ENCODE measurements at places on chromosomes 16 and 17.

DNA sequence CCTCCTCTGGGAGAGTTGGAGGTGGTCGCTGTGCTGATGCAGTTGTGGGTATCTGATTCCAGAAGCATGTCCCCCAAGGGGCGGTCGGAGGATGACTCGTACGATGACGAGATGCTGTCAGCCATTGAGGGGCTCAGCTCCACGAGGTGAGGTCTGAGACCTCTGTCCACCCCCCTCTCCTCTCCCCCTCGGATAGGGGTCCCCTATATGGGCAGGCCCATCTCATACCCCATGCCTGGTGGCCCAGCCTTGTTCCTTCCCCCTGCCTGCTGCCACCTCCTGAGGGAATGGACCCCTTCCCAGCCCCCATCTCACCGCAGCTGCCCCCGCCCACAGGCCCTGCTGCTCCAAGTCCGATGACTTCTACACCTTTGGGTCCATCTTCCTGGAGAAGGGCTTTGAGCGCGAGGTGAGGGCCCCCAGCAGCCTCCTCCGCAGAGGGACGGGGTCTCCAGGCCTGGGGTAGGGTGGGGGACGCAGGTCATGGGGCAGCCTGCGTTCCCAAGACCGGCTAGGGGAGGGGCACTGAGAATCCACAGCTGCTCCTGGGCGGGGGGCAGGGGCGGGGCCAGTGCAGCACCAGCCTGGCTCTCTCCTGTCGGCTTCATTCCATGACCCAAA is 39.2 kb downstream of the ADCY7 start:
- DNase-seq, result no peak

DNA sequence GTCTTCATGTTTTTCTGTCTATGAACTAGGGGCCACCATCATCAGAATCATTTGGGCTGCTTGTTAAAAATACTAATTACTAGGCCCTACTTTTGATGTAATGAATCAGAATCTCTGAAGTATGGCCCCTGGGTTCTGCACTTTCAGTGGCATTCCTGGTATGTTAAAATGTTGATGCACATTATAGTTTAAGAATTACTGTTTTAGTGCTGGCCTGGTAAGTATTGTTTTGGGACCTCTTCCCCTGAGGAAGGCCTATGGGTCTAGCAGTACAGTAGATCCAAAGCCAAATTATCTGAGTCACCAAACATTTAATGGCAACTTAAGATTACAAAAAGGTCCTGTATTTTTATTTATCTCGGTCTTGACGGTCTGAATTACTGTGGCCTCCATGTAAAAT is 58.8 kb downstream of the AP2B1 start:
- DNase-seq, result no peak

DNA sequence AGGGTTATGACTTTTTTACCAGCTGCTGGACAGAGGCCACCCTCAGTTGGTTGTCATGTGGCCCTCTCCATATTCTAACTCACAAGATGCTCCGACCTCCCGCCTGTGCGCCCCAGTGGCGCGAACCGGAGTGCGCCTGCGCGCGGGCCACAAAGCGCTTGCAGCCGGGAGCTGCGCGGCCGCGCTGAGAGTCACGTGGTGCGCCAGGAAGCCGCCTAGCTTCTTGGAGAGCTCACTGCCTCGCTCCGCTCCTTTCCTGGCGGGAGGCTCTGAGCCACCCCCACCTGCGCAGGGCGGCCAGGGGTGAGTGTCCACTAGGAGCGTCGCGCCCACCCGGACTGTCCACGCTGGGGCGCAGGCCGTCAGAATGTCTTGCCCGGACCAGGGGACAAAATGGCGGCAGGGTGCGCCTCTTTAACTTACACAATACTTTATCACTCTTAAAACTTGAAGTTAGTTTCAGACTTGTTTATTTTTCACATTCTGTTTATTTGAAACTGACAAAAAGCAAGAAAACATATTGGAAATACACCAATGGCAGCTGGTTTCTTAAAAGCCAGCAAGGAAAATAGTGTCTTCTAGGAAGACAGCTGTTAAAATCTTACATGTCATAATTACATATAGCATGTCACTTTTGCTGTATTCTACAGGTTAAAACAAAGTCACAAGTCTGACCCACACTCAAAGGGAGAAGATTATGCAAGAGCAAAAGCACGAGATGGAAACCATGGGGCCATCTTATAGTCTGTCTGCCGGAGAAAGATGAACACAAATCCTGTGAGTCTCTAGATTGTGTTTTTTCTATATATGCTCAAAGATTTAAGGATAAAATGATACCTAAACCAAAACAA is 357.9 kb downstream of the CNTNAP4 start:
- DNase-seq, result no peak

GRCh38 chr17:7748076-7748775 is 30.7 kb downstream of the DNAH2 start:
- DNase-seq, result no peak

DNA sequence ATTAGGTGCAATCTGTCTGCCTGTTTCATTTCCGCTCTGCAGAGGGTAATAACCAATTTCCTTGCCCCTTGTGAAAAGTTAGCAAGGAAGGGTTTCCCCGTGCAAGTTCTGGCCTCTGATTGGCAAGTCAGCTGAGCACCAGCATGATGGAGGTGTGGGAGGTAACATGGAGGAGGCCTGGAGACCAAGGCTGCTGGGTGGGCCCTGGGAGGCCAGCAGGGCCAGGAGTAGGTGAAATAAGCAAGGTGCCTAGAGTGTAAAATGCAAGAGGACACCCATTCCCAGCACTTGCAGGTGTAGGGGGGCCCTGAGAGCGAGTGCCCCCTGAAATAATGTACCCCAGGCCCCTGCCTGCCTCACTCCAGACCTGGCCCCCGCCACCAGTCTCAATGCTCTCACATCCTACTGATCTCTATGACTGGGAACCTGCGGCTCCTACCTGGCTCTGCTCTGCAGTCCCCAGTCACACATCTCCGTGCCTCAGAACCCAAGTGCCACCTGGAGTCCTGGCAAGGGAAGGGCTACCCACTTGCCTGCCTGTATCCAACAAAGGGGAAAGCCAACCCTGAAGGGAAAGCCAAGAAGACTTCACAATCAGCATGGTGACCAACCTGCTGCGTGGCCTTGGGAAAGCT is 116.2 kb downstream of the C16orf78 start:
- no peak for DNase-seq

GRCh38 chr17:49297141-49297540 is 64.9 kb downstream of the ZNF652 start:
- DNase-seq, result no peak

GRCh38 chr17:60724647-60725046 is 47.0 kb downstream of the BCAS3 start:
- no peak for DNase-seq

- no peak for DNase-seq
Measured at GRCh38 chr16:79599837-79600637, 500 bp downstream of the MAF start.

GRCh38 chr17:78423961-78424675 is 45.7 kb downstream of the PGS1 start:
- DNase-seq, result no peak

DNA sequence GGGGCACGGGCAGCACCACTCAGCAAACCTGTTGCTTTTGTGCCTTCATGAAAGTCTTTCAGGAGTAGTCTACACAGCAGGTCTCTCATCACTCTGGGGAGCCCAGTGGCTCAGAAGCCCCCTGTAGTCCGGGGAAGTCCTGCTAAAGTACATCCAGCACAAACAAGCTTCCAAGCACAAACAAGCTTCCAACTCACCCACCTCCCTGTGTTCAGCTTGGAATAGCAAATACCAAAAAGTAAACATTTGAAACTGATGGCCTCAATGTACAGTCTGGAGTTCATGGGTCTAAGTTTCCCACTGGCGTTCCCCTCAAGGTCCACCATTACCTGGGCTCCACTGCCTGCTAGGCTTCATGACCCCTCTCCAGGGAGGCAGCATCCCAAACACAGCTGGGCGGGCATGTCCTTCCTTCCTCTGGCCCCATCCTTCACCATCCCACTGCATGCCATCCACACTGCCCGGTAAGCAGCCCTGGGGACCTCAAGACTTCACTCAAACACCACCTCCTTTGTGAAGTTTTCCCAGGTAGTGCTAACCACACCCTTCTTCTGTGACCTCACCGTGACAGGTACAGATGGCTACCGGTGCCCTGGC is 62.8 kb upstream of the SIAH1 start:
- no peak for DNase-seq

DNA sequence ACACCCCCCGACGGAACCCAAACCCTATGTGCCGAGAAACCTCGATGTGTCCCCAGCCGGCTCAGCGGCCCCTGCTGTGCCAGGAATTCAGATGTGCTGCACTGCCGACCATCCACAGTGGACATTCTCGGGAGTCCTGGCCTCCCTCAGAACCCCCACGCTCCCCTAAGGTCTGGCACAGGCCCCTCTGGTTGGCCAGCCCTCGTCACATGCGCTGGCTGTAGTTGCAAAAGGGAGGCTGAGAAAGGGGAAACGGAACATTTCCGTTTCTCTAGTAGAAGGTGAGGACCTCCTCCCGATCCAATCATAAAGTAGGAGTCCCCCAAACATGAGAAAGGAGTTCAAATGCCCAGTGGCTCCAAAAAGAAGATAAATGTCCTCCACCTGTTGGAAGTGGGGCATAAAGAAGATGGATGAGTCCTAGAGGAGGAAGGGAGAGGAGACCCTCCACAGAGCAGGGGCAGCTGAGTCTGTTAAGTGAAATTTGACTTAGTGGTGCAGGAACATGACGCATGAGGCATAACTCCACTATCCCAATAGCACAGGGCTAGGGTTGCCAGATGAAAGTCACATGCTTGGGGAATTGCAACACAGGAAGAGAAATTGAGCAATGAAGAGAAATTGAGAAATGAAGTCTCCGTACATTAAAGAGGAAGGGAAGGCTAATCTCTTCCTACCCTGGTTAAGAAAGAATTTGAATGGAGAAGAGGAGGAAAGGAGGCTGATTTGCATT is 49.3 kb upstream of the WSB1 start:
- no peak for DNase-seq

DNA sequence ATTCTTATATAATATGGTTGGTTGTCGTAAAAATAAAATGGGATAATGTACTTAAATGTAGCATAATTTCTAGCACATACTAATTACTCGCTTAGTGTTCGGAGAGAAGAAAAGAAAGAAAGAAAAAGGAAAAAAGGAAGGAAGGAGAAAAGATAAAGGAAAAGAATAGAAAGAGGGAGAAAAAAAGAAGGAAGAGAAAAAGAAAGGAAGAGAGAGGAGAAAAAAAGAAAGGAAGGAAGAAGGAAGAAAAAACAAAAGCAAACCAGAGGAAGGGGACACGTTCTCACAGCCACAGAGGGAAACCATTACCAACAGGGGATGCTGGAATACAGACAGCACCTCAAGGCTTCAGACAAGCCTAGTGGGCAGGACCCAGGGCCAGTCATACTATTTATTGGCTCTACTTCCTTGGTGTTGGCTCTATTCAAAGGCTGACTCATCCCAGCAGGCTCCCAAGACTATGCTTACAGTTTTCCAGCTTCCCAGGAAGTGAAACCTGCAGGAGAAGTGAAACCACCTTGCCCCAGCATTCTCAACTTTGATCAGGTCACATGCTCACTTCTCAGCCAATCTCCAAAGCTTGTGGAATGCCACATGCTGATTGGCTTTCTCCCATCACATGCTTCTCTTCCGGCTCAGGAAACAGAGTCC is 273.5 kb upstream of the IRX5 start:
- DNase-seq, result no peak

DNA sequence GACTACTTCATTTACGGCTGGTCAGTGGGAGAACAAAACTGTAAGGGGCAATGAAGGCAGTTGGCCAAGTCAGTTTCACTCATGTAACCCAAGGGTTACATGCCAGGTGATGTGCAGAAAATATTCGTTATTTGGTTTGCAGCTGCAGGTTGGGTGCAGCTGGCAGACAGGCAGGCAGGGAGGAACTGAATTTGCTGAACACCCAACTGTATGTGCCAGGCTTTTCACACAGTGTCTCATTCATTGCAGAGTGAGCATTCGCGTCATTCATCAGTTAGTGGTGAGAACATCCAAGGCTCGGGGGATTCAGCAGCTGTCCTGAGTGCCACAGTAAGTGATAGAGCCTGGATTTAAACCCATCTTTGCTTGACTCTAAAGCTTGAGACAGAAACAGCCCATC is 59.7 kb downstream of the ABCC6 start:
- DNase-seq, result no peak

DNA sequence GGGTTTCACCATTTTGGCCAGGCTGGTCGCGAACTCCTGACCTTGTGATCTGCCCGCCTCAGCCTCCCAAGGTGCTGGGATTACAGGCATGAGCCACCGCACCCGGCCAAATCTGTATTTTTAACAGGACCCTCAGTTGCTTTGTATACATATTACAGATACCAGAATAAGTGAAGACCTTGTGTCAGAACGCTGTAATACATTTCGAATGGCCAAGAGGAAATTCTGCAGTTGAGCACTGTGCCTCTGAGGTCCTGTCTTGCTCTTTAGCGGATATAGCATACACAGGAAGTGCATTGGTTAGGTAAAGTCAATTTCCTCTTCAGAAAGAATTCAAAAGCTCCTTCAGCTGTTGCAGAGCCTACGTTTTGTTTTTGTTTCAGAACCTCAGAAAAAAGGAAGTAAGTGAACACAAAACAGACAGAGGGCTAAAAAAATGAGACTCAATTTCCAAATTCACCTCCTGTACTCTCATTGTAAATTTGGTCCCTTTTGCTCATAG is 15.7 kb downstream of the CRLF3 start:
- DNase-seq, result peak; percentile 21

DNA sequence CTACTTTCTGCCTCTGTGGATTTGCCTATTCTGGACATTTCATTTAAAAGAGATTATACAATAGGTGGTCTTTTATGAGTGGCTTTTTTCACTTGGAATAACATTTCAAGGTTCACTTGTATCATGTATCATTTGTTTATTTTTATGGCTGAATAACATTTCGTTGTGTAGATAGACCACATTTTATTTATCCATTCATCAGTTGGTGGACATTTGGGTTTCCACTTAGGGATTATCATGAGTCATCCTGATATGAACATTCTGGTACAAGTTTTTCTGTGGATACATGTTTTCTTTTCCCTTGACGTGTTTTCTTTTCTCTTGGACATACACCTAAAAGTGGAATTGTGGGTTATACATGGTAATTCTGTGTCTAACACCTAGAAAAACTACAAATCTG is 25.3 kb downstream of the PRSS54 start:
- no peak for DNase-seq

DNA sequence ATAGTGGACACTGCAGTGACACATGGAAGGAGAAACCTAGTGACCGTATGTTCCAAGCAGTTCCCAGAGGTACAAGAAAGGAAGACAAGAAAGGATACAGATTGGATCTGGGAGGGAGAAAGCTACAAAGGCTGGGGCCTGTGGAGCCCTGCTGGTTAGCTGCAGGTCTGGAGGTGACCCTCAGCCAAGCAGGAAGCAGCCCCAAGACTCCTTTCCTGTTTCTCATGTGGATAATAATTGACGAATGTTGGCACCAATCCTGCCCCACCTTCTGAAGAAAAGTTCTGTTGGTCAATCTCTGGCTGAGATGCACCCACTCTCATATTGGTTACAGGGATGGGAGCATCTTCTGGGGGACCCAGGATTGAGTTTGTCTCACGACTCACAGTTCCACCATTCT is 99.8 kb downstream of the SHISA6 start:
- DNase-seq, result no peak

GRCh38 chr17:46044989-46045388 is 45.9 kb downstream of the STH start:
- DNase-seq, result no peak

- DNase-seq, result no peak
Measured at GRCh38 chr17:27469256-27469655, 13.0 kb downstream of the KSR1 start.

- no peak for DNase-seq
Measured at GRCh38 chr17:78000341-78000740, 41.8 kb downstream of the TNRC6C start.
